GM12892 (cell line): ENCODE measurements at places on chromosomes 2 and 18.

- DNase-seq = no peak
Observed at GRCh38 chr2:95362486-95362885, 40.0 kb upstream of the FAHD2A start.

DNA sequence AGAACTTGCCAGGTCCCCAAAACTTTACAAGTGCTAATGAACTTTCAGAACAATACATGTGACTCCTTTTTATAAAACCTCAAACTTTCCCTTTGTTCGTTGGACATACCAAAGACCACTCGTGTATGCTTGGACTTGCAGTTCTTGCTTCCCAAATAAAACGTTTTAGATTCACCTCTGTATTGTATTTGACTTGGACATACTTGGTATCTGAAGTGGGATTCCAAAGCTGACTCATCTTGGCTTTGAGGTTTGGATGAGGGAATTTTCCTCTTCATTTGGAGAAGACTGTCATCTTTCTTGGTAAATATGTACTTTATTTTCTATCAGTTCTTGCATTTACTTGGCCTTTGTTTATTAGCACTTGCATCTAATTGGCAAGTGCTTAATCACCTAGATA, 8.0 kb upstream of the CYB5A start:
- no peak for DNase-seq

- DNase-seq = no peak
Observed at GRCh38 chr2:118696786-118697465, 150.5 kb downstream of the EN1 start.

GRCh38 chr2:143524559-143525401, 395.6 kb downstream of the ARHGAP15 start:
- DNase-seq = no peak

- DNase-seq = no peak
Observed at GRCh38 chr2:29317077-29317517, 201.9 kb downstream of the CLIP4 start.

- no peak for DNase-seq
Observed at GRCh38 chr18:57223144-57223870, 76.4 kb downstream of the BOD1L2 start.

DNA sequence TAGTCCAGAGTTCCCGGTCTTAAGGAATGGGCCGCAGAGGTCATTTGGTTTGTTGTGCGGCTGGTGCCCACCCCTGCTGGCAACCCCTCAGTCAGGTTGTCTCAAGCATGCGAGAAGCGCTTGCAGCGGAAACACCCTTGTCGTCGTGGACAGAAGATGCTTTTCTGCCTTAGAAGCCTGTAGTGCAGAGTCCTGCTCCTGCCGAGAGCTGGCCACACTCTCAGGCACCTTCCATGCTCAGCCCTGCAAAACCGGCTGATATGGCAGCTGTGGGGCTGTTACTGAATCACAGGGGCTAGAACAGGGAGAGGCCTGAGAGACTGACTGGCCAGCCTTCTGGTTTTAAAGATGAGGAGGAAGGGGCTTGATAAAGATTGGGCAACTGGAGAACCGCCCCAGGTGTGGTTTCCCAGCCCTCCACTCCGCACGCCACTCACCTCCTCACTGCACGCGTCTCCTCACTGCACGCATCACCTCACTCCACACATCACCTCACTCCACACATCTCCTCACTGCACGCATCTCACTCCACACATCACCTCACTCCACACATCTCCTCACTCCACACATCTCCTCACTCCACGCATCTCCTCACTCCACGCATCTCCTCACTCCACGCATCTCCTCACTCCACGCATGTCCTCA, 103.6 kb downstream of the USP40 start:
- DNase-seq = no peak

GRCh38 chr2:173690349-173690748, 274.8 kb downstream of the SP3 start:
- no peak for DNase-seq

GRCh38 chr2:30271301-30271700, 40.0 kb downstream of the LBH start:
- DNase-seq = no peak

DNA sequence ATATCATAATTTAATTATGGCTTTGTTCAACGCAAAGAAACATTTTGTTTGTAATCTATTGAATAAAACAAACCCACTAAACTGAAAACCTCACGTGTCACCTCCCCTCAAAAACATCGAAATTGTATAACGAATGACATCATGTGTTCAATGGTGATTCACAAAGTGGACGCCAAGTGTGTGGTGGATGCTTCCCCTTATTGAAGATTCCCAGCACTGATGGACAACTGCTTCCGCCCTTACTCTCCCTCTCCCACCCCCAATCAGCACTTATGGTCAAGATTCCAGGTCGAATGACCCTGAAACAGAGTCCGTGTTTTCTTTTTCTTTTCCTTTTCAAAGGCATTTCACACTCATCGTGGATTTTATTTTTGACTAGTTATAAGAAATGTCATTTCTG, 383.0 kb upstream of the SMIM21 start:
- DNase-seq = no peak

- DNase-seq = no peak
Observed at GRCh38 chr2:223203971-223204929, 152.3 kb downstream of the KCNE4 start.

DNA sequence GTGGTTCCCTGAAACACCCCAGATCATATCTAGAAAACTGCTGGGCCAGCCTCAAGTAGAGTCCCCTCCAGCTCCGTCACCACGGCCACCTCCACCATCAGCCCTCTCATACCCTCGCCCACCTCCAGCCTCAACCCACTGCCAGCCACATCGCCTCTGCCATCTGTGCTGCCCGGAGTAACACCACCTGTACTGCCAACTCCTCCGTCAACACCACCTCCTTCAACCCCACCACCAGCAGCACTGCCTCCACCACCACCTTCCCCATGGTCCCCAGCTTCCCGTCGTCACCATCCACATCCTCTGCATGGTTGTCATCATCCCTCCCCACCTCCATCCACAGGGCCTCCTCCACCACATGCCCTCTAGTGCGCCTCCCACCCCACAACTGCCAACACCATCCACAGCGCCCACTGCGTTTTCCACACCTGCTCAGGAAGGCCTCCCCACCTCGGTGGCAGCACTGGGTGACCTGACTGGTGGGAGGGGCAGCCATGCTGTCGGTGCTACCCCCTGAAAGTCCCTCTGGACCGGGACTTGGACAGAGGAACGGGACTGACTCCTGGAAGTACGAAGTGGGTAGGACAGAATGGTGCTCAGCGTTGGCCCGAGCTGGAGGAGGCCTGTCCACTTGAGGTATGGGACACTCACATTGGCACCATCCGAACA, 1.6 kb downstream of the SNED1 start:
- no peak for DNase-seq
